ENCODE measurements at places on chromosomes 1 and 21.

DNA sequence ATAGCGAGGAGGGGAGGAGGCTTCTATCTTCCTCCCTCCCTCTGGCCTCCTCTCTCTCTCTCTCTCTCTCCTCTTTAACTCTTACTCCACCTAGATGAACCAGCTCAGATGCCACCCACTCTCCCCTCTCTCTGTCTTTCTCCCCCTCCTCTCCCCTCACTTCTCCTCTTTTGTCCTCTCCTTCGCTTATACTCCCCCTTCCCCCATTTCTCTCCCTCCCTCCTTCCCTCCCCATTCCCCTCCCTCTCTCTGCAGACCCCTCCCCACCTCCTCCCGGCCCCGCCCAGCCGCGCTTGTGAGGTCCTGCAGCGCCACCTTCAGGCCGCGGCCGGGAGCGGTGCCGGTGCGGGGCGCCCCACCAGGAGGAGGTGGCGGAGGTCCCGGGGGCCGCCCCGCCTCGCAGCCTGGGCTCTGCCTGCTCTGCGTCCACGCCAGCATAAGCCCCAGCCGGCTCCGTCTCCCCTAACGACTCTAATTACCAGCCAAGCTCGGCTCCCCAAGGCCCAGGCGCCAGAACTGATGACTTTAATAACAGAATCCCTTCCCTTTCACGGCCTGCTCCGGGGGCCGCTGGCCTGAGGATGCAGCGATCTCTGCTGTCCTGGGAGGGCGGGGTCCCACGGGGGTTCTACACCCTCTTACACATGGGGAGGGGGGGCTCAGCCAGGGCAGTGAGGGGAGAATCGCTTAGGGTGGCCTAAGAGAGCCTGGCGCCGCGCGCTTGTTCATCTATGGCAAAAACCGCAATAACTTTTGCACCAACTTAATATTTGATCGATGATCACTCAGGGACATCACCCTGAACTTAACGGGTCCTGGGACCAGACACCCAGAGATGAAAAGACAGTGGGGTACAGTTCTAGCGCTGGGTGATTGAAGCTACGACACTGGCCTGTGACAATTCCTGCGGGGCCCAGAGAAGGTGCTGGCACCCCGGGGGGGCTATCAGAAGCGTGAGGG is 637.3 kb downstream of the MATN1 start:
- DNase-seq: peak; percentile 50

DNA sequence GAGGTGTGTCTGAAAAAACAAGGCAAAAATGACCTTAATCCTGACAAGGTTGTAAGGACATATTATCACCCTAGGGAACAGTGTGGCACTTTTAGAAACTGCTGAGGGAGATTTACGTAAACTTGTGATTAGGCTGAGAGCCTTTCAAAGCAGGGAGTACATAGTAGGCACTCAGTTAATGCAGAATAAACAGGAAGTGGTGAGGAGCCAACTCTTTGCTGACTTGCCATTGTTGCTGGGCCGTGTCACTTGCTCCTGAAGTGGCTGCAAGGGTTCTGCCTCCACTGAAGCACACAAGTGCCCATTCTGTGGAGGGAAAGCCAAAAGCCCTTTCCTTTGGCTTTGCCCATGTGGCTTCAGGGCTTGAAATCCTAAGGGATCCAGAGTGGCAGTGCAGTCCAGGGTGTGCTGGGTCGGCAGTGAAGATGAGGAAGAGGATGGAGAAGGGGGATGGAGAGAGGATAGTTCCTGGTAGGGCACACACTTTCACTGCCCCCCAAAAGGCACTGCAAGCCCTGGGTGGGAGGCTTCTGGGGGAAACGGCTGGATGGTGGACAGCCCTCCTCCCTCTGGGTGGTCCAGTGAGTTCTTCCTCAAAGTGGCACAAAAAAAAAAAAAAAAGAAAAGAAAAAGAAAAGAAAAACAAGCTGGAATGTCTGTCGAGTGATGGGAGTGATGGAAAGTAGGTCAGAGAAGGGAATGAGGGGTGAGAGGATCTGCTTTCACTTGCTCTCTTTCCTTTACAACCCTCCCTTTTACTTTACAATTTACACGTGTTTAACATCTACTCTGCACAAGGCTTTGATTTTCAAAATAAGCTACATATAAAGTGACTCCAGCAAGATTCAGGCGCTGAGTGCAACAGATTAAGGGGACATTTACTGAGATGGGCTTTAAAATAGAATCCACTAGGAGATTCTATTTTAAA is 13.7 kb upstream of the RHEX start:
- no peak for DNase-seq

DNA sequence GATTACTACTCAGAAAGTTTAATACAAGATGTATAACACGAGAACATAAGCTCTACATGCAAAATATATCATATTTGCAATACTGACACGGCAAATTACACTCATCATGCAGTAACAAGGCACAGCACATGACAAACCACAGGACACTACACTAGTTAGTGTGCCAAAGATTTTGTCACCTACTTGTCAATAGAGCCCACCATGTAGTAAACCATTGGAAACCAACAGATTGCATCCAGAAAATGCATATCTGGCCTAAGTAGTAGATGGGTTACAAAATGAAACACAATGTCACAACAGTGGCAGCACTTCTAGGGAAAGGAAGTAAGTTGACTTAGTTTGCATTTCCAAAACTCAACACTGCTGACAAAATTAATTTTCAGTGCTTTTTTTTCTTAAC is 288.9 kb downstream of the KCNT2 start:
- no peak for DNase-seq

GRCh38 chr1:117128323-117129079 is 7.0 kb upstream of the TRIM45 start:
- peak; percentile 46 for DNase-seq

- DNase-seq: no peak
Measured at GRCh38 chr1:47951026-47951425, 46.2 kb downstream of the TRABD2B start.

- DNase-seq: peak; percentile 95
Measured at GRCh38 chr1:183279835-183280234, 93.8 kb downstream of the LAMC2 start.

- DNase-seq: peak; percentile 63
Measured at GRCh38 chr1:21323091-21323490, 32.8 kb upstream of the ECE1 start.

DNA sequence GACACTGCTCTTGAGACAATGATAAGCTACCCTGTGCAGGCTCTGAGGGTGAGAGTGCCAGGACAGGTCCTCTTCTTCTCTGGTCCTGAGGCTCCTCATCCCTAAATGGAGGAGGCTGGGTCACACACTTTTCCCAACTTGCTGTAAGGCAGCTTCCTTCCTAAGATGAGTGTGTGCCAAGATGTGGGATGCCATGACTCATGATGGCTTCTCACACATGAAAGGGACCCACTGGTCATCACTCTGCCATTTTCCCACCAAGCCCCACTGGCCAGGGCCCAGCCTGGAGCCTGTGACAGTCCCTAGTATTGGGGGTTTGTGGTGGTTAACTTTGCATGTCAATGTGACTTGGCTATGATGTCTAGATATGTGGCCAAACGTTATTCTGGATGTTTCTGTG is 54.4 kb downstream of the CNIH3 start:
- no peak for DNase-seq

DNA sequence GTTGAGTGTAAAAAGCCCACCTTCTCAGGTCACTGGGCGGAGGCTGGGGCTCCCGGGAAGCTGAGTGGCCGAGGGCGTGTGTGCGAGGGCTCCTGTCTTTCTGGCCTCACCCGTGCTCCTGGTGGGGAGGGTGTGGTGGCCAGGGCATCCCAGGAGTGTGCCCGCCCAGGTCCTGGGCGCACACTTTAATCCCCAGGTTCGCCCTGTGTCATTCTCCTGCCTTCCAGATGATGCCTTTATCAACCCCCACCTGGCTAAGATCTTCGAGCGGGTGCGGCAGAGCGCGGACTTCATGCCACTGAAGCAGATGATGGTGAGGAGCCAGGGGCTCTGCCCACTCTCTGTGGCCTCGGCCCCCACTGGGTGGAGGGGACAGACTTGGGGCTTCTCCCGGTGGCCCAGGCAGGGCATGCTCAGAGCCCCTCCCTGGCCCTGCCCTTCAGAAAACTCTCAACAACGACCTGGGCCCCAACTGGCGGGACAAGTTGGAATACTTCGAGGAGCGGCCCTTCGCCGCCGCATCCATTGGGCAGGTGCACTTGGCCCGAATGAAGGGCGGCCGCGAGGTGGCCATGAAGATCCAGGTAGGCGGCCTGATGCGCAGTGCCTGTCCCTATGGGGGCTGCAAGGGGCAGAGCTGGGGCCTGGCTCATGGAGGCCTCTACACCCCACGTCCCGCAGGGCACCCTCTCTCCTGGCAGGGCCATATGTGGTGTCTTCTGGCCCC is 42.5 kb downstream of the COQ8A start:
- no peak for DNase-seq

GRCh38 chr21:28752131-28752530 is 240.5 kb downstream of the LTN1 start:
- no peak for DNase-seq

GRCh38 chr1:101797722-101798121 is 199.0 kb downstream of the OLFM3 start:
- DNase-seq: no peak

GRCh38 chr1:155322571-155322952 is 1.9 kb downstream of the RUSC1 start:
- DNase-seq: peak; percentile 32

GRCh38 chr1:186699519-186699918 is 19.3 kb upstream of the PTGS2 start:
- no peak for DNase-seq

- peak; percentile 13 for DNase-seq
Measured at GRCh38 chr1:198528364-198528763, 12.1 kb downstream of the ATP6V1G3 start.

DNA sequence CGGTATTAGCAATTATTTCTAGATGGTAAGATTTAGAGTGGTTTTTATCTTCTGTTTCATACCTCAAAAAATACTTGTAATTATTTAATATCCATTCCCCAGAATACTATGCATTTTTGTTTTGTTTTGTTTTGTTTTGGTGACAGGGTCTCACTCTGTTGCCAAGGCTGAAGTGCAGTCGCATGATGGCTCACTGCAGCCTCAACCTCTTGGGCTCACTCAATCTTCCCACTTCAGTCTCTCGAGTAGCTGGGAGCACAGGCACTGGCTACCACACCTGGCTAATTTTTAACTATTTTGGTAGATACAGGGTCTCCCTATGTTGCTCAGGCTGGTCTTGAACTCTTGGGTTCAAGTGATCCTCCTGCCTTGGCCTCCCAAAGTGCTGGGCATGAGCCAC is 252.7 kb downstream of the AKT3 start:
- no peak for DNase-seq

- DNase-seq: no peak
Measured at GRCh38 chr21:45016031-45016405, 58.4 kb upstream of the ADARB1 start.

- no peak for DNase-seq
Measured at GRCh38 chr21:24727803-24728440, 879.4 kb downstream of the MRPL39 start.

- peak; percentile 83 for DNase-seq
Measured at GRCh38 chr1:221874285-221875003, 132.6 kb upstream of the DUSP10 start.

GRCh38 chr1:236064674-236065508 is at the start of gene NID1:
TSS of gene NID1 (minus strand) at chr1:236065090. CDS start at chr1:236065079, 11 bp downstream.
- peak; percentile 91 for DNase-seq

DNA sequence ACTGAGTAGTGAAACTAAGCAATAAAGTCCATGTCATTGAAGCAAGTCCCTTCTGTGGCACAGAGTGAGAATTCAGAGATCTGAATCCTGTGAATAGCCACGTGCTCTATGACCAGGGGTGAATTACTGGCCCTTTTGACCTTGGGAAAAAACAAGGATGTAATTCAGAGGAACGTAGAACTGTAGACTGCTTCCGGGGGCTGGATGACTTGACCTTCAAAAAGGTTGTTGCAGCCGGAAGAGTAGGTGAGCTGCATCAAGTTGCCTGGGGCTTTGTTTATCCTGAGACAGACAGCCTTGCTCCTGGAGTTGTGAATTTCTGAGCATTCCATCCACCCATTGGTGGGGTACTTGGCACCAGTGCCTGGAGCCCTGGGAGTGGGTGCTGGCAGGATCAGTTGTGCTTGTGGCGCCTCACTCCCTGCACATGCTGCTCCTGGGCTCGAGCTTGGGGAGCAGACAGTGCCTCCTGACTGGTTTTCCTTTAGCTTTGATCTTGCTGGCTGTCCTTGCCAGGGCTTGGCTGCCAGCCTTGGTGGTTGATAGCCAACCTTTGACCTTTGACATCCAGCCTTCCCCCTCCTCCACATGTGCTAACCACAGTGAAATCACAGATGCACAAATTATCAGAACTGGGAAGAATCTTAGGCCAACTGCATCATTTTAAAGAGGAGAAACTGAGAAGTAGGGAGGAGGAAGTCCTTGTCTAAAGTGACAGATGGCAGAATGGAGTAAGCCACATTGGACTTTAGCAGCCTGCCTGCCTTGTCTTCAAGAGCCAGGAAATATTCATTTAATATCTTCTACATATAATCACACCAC is 16.2 kb upstream of the MYOG start:
- DNase-seq: no peak

DNA sequence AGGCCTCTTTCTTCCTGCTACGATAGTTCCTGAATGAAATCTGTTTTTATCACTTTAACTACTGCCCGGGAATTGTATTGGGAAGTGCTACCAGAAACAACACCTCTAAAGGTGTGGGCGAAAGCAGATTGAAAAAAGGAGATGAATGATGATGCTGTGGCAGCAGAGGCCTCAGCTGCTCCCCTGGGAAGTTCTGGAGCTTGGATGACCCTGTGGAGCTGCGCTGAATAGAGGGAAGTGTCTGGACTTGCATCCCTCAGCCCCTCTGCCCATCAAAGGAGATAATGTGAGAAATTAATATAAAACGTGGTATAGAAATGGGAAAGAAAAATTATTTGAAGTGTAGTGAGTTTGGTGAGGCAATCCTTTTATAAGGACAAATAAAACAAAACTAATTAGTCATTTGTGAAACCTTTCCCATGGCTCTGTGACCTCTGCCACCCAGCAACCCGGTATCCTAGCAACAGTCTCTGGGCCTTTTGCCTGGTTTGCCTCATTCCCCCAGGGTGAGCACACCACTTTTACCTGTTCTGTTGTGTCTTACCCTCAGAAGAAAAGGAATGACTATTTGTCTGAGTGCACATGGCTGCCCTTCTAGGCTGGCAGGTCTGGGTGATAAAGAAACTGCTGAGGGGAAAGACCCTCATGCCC is 21.3 kb downstream of the OVAAL start:
- DNase-seq: no peak

DNA sequence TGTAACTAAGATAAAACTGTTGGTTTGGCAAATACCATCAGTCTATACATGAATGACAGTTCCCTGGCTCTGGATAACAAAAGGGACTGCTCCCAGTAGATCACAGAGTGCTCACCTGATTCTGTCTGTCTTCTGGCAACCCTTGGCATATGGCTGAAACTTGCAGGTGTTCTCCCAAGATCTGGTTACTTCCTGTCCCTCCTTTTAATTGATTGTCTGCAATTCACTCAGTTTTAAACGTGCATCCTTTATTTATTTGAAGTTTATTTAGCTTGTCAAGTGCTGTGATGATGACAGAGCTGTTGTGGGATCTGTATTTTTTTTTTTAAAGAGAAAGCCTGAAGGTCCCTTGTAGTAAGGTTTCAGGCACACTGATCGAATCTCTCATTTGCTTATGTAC is 3.4 kb downstream of the KCNA3 start:
- DNase-seq: no peak

DNA sequence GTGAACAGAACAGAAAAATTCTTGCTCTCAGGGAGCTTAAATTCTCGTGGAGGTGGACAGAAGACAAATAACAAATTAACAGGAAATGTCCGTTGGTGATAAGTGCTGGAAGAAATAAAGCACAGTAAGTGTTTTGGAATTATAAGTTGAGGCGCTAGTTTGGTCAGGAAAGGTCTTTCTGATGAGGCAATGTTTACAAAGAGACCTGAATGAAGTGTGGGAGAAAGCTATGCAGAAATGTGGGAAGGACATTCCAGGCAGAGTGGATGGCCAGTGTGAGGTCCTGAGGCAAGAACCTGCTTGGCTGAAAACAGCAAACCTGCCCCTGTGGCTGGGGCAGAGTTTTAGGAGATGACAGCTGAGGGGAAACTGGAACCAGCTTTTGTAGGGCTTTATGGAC is 23.3 kb downstream of the NGF start:
- no peak for DNase-seq
